ENCODE measurements at places on chromosomes 12 and 14.
A peak's percentile ranks its signal among the peaks of the same experiment; 100 is the strongest.

- DNase-seq: no peak
Measured at GRCh38 chr12:103517161-103517560, 21.4 kb upstream of the C12orf42 start.

- DNase-seq: peak; percentile 83
Measured at GRCh38 chr14:69068744-69069421, 84.0 kb downstream of the DCAF5 start.

DNA sequence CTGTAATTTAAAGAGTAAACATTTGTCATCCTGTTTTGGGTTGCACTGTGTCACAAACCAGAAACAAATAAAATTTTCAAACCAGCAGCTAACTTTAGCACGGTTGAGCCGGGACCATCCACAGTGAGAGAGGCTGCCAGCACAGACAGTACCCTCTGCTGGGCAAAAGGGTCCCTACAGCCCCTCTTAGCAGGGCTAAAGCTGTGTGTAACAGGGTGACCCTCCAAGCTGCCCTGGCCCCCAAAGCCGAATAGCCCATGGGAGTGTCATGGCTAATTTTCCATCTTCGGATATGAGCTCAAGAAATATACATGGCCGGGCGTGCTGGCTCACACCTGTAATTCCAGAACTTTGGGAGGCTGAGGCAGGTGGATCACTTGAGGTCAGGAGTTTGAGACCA lies 157.1 kb upstream of the GRIN2B start:
- no peak for DNase-seq

DNA sequence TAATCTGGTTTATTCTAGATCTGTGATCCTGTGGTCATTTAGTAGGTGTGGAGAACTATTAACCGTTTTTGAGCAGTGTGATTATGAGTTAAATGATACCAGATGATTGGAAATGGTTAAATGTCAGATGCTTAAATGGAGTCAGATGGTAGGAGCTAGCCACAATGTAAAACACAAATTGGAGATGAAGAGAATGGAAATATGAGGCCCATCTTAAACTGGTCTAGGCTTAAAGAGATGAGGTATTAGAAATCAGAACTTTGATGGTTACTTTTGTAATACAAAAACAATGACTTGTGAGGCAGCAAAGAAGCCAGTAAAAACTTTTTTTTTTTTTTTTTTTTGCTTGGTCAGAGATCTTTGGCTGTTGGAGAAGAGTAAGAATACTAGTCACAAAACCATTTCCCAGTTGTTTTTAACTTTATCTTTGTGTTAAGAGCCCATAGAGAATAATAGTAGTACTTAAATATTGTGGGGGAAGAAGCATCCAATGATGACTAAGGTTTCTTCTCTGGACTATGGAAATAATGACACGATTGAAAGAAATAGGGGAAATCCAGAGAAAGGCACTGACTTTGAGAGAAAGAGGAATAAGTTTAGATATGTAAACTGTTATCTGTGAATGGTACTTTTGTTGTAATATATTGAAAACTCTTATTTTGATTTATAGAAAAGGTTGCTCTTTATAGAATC lies 95.9 kb downstream of the WNK1 start:
- DNase-seq: peak; percentile 47

- DNase-seq: no peak
Measured at GRCh38 chr12:38123566-38124246, 192.9 kb upstream of the ALG10B start.

- peak; percentile 83 for DNase-seq
Measured at GRCh38 chr12:66127650-66128049, 2.9 kb downstream of the LLPH start.

GRCh38 chr12:53170215-53170614 lies 10.3 kb upstream of the ZNF740 start:
- no peak for DNase-seq

DNA sequence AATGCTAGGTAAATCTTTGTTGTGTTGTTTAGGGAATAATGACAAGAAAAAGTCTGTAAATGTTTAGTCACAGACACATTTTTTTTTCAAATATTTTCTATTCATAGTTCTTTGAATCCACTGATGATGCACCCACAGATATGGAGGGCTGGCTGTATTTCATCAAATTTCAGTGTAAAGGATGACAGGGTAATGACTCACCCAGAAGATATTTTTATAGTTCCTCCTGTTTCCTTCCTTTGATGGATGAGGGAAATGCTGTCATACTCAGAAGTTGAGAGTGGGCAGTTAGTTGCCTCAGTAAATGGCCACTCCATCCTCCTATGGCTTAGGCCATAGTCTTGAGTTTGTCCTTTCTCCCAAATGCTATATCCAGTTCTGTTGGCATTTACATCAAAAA lies 76.9 kb upstream of the REP15 start:
- peak; percentile 86 for DNase-seq

GRCh38 chr12:76080017-76080728 lies 4.3 kb downstream of the NAP1L1 start:
- DNase-seq: no peak

DNA sequence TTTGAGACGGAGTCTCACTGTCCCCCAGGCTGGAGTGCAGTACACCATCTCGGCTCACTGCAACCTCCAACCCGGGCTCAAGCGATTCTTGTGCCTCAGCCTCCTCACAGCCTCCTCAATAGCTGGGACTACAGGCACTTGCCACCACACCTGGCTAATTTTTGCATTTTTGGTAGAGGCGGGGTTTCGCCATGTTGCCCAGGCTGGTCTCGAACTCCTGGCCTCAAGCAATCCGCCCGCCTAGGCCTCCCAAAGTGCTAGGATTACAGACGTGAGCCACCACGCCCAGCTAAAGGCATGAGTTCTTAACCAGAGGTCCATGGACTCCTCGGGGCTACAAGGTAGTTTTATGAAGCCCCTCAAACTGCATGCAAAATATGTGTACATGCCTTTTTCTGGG lies 2.1 kb downstream of the SARNP start:
- DNase-seq: no peak

DNA sequence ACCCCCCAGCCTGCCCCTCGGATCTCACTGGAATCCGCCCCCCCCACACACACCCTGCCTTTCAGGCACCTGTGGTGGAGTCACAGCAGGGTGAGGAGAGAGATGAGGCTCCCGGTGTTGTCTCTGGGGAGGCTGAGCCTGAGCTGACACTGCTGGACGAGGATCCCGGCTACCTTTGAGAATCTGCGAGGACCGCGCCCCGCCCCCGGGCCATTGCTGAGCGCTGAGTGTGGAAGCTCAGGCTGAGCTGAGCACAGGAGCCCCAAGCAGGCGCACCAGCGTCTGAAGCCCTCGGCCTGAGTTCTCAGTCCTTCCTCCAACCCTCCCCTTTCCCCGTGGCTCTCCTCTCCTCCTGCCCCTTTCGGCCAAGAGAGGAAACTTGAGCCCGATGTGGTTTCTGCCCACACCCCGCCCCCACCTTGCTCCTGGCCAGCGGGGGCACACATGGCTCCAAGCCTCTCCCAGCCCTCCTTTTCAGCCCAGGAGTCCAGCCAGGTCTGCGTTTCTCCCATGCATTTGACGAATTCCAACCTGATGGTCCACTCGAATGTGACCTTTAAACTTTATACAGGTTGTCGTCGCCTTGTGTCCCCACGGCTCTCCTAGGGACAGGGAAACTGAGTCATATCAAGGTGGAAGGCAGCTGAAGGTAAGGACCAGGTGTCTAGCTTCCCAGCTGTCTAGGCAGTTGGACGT lies at the start of gene NFE2:
Gene NFE2 (minus strand): TSS at position 284 of the 696 bp plus-strand sequence. CDS start 5,767 bp downstream, outside the sequence.
- peak; percentile 74 for DNase-seq

- peak; percentile 15 for DNase-seq
Measured at GRCh38 chr14:64281805-64282204, 12.4 kb downstream of the ESR2 start.

DNA sequence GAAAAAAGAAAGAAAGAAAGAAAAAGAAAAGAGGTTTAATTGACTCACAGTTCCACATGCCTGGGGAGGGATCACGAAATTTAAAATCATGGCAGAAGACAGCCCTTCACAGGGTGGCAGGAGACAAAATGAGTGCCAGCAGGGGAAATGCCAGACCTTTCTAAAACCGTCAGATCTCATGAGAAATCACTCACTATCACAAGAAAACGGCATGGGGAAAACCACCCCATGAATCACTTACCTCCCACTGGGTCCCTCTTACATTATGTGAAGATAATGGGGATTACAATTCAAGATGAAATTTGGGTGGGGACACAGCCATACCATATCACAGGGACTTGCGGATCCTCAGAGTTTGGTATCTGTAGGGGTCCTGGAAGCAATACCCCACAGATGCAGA lies 16.3 kb upstream of the EGLN3 start:
- peak; percentile 16 for DNase-seq

- no peak for DNase-seq
Measured at GRCh38 chr14:94517641-94518257, 8.5 kb upstream of the SERPINA12 start.

DNA sequence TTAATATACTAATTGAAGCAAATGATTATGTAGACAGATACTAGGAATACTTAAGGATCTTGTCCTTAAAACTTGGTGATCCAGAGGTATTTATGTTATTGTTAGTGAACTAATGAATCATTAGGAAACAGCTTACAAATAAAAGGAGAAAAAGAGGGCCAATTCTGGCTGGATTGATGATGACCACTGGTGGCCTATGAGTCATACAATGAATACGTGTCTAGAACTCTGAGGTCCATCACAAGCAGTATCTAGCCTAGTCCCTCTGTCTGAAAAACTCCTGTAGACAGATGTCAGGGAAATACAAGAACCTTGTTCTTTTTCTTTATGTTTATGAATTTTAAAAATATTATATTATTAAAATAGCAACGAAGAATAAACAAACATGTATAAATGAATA lies 51.7 kb upstream of the RTL1 start:
- DNase-seq: peak; percentile 63

DNA sequence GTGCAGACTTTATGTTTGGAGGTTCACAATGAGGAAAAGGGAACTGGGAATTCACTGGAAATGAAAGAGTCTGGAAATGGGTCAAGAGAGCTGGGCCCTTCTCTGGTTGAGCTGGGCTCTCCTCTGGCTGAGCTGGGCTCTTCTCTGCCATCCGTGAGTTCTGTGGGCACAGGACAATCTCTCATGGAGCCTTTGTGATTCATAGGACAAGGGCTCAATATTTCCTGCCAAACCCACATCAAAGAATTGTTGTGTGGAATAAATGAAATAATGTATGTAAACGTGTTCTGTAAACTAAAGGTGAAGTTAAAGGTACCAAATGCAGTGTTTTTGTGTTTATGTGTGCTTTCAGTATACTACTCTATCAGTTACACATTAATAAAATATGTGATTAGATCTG lies 95.5 kb upstream of the OVCH1 start:
- no peak for DNase-seq

- DNase-seq: no peak
Measured at GRCh38 chr14:65032319-65032718, 45.6 kb downstream of the FNTB start.

- DNase-seq: no peak
Measured at GRCh38 chr14:88004506-88005036, 364 bp upstream of the GPR65 start.

DNA sequence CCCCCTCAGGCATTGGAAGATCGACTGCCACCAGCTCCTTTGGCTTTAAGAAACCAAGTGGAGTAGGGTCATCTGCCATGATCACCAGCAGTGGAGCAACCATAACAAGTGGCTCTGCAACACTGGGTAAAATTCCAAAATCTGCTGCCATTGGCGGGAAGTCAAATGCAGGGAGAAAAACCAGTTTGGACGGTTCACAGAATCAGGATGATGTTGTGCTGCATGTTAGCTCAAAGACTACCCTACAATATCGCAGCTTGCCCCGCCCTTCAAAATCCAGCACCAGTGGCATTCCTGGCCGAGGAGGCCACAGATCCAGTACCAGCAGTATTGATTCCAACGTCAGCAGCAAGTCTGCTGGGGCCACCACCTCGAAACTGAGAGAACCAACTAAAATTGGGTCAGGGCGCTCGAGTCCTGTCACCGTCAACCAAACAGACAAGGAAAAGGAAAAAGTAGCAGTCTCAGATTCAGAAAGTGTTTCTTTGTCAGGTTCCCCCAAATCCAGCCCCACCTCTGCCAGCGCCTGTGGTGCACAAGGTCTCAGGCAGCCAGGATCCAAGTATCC lies 288.7 kb downstream of the NAV3 start:
- DNase-seq: no peak

DNA sequence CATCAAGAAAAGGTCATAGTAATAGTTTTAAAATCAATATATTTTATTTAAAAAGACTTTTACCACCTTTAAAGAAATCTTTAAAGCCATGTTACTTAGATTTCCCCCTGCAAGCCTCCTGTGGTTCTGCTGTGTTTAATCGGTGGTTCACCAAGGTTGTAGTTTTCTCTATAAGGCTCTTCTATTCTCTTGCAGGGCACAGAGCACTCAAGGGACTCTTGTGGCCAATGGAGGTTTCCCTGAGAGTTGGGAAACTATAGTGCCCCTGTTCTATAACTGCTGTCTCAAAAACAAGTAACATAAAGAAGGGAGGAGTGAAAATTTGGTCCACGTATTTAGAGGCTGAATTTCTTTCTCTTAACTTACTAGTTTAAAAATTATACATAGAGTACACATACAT lies 25.0 kb downstream of the DACT1 start:
- no peak for DNase-seq

DNA sequence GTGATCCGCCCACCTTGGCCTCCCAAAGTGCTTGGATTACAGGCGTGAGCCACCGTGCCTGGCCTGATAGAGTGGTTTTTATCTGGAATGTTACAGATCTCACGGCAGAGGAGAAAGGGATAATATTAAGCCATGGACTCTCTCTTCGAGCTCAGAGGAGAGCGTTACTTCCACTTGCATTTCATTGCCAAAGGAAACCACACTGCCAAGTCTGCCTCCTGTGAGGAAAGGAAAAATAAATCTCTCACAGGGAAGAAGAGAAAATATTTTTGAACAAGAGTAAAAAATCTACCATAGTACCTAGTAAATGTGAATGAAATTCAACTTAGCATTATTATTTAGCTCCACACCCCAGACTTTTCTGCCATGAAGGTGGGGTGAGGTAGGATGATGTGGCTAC lies 319.2 kb upstream of the PRICKLE1 start:
- no peak for DNase-seq

DNA sequence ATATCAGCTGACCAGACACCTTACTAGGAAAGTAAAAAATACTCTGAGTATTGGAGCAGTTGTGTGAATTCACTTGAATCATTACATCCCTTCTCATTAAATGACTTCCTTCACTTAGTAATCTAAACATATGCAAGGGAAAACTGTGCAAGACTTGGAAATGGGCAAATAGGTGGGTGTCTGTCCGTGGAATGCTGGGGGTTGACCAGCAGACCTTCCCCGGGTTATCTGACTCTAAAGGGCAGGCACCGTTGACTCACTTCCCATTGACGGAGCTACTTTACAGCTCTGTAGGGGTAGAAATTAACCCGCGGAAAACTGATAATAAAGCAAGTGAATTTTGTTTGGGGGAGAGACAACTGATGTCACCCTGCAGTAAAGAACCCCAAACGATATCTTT lies 199.3 kb downstream of the TTC7B start:
- no peak for DNase-seq
